ENCODE measurements at places on chromosomes 1 and 21.

- no peak for DNase-seq
Observed at GRCh38 chr1:92503043-92503925, 16.6 kb upstream of the GFI1 start.

- no peak for DNase-seq
Observed at GRCh38 chr1:76807543-76808260, 59.6 kb upstream of the ST6GALNAC5 start.

DNA sequence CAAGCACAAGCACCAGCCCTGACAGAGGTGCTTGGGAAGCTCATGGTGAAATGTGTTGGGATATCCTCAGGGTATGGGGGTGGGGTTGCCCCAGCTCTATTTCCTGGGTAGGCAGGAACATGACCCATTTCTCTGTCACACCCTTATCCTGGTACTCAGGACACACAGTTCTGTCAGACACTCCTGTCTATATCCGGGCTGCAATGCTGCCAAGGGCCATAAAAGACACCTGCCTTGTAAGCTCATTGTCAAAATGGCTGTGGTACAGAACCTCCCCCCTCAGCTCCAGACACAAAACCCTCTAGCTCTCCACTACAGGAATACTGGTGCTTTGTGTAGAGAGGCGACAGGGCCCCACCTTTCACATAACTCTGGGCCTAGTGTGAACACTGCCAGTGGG is 636.7 kb downstream of the PLA2G4A start:
- no peak for DNase-seq

GRCh38 chr1:18237371-18237770 is 129.8 kb downstream of the IGSF21 start:
- DNase-seq = no peak

GRCh38 chr1:222792744-222793143 is 22.1 kb upstream of the DISP1 start:
- no peak for DNase-seq

- DNase-seq = peak; percentile 35
Observed at GRCh38 chr1:6889875-6890480, 104.7 kb downstream of the CAMTA1 start.

GRCh38 chr1:205458777-205459566 is 3.1 kb upstream of the BLACAT1 start:
- DNase-seq = peak; percentile 46

GRCh38 chr1:18895317-18895716 is 7.0 kb downstream of the ALDH4A1 start:
- no peak for DNase-seq

DNA sequence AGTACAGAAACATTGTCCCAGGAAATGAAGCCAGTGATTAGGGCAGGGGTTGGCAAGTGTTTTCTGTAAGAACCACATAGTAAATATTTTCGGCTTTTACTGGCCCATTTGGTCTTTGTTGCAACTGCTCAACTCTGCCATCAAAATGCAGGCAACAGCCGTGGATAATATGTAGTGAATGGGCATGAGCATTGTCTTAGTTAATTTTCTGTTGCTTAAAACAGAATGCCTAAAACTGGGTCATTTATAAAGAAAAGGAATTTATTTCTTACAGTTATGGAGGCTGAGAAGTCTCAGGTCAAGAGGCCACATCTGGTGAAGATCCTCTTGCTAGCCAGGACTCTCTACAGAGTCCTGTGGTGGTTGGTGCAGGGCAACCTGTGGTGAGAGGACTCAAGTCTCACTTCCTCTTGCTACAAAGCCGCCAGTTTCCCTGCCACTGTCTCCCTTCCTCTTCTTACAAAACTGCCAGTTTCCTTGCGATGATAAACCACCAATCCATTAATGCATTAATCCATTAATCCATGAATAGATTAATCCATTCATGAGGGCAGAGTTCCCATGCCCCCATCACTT is 166.4 kb downstream of the PSMG1 start:
- no peak for DNase-seq

DNA sequence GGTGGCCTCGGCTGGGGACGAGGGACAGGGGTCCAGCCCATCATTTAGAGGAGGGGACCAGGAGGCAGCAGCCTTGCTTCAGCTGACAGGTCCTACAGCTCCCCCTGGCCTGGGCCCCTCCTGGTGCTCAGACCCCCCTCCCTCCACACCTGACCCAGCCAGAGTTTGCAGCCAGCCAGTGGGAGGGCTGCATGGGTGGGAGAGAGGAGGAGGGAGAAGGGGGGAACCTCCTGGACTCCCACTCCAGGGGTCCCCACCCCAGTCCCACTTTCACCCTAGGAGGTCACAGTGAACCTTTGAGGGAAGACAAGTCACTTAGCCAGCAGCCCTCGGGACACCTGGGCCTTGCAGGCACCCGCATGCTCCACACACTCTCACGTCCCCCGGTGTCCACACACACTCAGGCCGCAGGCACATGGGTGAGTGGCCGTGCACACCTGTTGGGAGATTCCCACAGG is 108.9 kb upstream of the ZBTB40 start:
- DNase-seq = no peak

GRCh38 chr1:24742090-24742938 is 2.9 kb upstream of the CLIC4 start:
- peak; percentile 88 for DNase-seq

GRCh38 chr21:36817732-36818450 is 119.0 kb downstream of the SIM2 start:
- DNase-seq = no peak

DNA sequence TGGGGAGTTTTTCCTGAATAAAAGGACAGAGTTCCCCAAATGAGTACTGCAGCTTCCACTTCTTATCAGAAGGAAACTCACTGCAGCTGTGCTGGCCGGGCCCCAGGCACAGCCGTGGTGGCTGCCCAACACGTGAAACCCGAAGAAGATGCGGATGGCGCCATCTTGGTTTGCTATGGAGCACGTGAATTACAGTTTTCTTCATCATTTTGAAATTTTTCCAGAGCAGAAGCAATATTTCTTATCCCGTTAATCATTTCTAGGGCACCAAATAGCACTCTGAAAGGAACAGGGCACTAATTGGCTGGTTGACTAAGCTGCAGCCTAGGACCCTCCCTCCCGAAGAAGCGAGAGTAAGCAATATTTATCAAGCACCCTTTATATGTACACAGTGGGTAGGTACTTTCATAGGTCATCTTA is 63.2 kb upstream of the EPS8L3 start:
- DNase-seq = no peak

DNA sequence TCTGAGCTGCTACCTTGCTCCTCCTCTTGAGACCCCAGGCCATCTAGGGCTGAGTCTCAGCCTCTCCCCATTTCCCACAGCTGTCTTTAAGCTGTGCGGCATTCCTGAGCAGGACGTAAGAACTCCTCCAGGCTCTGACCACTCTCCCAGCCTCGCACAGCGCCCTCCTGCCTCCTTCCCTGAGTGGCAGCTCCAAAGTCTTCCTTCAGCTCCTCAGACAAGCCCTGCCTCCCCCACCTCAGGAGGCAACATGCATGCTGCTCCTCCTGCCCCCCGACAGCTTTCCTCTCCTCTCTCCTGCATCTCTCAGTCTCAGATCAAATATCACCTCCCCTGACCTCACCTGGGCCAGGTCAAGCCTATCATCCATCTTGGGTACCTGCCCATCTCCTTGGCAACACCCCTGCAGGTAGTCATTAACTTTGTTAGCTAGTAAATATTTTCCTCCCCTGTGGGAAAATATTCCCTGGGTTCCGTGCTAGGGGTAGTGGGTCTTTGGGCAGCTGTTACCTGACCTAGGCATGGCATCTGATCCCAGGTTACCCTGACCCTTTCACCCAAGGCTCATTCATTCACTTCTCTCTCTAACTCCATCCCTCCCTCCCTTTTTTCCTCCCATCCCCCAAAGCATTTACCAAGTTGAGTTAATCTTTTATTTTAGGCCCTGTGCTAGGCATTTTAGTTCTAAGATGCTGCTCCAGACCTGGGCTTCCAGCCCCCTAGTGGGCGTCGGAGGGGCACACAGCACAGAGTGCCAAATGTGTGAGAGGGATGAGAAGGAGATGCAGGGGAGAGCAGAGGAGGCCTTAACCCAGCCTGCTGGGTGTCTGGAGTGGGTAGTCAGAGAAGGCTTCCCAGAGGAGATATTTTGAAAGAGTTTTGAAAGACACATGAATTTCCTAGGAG is 419.9 kb downstream of the PTPRU start:
- DNase-seq = peak; percentile 14

DNA sequence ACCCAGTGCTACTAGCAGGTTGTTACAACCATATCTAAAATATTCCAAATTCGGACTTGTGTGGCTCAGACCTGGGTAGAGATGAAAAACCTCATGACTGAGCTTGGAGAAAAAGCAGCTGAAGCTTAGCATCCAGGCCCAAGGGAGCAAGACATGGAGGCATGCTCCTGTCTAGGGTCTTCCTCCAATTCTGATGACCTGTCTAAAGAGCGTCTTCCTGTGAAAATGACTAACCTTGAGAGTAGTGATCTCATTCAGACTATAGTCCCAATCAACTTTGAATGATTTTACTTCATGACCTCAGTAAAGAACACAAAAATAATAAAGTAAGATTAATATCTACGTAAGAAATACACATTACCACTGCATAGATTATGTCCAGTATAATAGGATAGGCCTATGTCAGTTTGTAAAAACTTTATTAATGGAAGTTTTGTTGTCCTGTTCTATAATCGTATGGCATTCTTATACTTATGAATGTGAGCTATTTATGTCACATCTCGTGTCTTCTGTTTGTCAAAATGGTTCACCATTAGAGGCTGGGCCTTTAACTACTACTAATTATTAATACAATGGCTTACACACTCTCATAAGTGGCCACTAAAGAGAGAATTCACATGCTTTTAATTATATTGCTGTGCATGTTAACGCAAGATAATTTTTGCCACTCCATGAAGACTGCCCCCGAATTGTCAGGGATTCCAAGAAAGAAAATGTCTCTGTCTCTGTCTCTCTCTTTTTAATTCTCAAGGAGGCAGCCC is 201.3 kb downstream of the NCAM2 start:
- DNase-seq = no peak

- DNase-seq = no peak
Observed at GRCh38 chr1:77065693-77066342, 153.4 kb downstream of the PIGK start.

DNA sequence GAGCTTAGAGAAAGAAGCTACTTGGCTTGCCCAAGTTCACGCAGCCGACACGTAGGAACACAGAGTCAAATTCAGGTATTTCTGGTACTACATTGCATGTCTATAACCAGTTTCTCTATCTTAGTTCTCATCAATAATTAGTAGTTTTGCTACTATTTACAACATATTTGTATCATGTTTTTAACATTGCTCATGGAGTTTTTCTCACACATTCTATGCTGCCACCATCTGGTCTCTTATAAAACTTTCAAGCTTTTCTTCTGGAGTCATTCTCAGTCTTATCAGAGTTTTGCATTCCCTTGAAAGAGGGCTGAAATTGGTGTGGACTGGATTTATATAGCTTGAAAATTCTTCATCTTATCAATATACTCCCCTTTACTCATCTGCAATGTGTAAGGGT is 118.8 kb upstream of the PALMD start:
- no peak for DNase-seq

GRCh38 chr1:160975026-160975425 is 20.4 kb upstream of the ITLN2 start:
- no peak for DNase-seq

GRCh38 chr1:27318136-27318535 is 3.8 kb upstream of the TMEM222 start:
- DNase-seq = no peak

- no peak for DNase-seq
Observed at GRCh38 chr1:166843769-166844596, 4.7 kb downstream of the POGK start.

DNA sequence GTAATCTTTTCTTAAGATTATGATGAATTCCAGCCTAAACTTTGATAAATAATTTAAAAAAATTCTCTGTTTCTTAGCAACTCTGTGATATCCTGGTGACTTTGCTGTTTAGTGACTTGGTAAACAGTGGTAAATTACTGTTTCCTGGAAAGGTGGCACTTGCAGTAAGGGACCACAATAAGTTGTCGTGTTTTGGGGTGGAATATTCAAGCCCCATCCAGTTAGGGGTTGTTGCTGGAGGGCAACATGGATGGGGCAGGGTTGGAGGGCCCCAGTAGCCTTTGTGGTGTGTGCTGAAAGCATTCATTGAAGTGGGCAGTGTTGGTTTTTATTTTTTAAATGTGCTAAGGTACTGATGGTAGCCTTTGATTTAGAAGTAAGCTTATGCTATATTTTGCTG is 30.3 kb downstream of the PRDM2 start:
- no peak for DNase-seq

- DNase-seq = no peak
Observed at GRCh38 chr1:3451994-3452865, 2.2 kb upstream of the ARHGEF16 start.

DNA sequence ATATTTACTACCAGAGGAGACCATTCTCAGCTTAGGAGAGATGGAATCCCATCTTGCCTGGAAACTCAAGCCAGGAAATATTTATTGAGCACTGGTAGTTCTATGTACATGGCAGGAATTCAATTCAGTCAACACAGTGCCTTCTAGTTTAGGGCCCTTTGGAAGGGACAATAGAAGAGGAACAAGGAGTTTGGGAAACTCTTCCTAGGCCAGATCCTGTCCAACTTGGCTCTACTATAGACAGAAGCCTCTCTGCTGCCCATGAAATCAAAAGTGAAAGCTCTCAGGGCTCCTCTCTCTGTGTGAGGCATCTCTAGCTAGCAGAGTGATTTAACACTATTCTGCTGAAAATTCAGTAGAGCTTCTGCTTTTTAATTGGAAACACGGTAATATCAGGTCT is 244.6 kb upstream of the MAP1LC3C start:
- no peak for DNase-seq

GRCh38 chr1:10672343-10673050 is 123.9 kb downstream of the CASZ1 start:
- no peak for DNase-seq

- DNase-seq = no peak
Observed at GRCh38 chr1:99725996-99726395, 40.4 kb downstream of the FRRS1 start.

- no peak for DNase-seq
Observed at GRCh38 chr1:169121146-169121923, 14.8 kb downstream of the ATP1B1 start.

DNA sequence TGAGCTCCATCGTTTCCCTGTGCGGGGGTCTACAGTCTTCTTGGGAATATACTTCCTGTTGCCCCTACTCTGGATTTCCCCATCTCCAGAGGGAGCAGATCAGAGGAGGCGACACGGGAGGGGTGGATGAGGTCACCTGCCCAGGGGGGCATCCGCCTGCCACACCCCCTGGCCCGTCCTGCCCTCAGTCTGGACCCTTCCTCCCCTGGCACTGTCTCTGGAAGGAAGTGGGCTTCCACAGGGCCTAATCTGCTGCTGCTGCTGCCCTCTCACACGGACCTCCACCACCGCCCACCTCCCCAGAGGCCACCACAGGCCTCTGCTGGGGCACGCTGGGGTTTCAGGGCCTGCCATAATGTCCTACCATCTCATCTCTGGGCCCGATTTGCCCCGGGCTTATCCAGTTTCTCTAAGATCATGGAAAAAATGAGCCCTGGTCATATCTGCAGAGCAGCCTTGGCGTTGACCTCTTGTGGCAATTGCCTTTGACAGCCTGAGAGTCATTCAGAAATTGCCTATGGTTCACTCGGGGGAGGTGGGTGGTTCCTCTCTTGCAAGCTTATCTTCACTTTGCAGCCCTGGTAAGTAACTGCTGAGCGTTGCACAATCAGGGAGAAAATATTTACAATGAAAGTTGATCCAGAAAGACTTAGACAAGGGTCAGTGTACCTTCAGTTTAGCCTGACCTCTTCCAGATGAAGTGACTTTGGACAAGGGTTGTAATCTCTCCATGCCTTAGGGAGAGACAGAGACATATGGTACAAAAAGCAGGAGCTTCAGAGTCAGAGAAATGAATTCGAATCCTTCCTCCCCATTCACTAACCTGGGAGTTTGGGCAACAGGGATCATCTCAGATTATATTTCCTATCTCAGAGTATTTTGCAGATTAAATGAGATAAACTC is 252.4 kb downstream of the TOMM20 start:
- peak; percentile 73 for DNase-seq

- no peak for DNase-seq
Observed at GRCh38 chr1:46749921-46750404, 31.0 kb upstream of the EFCAB14 start.

All from Caki2 (cell line).